Neural progenitor cell (in vitro differentiated cells): ENCODE measurements at places on chromosomes 2 and 18. TPM values are rescaled to one million over a fixed set of nuclear protein-coding genes. Genes with fewer than 3 reads are reported as not detected.

DNA sequence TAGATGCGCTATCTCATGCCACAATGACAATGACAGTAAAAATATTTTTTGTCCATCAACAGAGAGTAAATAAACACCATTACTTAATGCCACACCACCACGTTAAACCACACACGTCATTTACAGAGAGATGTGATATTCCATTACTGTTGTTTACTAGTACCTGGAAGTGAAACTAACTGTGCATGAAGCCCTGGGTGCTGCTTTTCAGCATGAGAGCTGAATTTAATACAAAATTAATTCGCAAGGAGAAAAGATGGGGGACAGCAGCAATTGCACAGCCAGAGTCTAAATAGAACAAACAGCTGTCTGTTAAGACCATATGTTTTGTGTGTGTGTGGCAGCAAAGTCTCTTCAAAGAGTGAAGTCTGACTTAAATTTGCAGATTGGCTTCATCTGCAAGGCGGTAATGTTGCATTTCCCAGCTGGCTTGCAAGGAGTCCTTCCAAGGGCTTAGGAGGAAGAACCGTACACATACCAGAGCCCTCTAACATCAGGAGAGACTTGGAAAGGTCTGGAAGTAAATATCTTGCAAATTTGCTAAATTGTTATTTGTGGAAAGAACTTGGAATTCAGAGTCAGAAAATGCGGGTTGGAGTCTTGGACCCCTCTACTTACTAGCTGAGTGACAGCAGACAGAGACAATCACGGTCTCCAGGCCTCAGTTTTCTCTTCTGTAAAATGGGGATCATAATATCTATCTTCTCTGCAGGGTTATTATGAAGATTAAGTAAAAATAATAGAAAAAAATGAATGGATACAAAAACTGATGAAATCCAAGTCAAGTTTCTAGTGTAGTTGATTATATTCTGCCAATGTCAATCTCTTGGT is 127.6 kb downstream of the ALPK2 start:
- H3K27me3 ChIP-seq: no peaks in the 10 kb centered on the region
- peaks cover 26% of the 10 kb centered on the region for H3K4me1 ChIP-seq
- H3K4me3 ChIP-seq: no peak overlapping the region
- no peak overlapping the region for H3K27ac ChIP-seq
- DNase-seq: no peak

- no peak for DNase-seq
- no peaks in the 10 kb centered on the region for H3K27me3 ChIP-seq
- H3K36me3 ChIP-seq: no peaks in the 10 kb centered on the region
- no peak overlapping the region for H3K27ac ChIP-seq
These were observed 40.0 kb downstream of the RNF144A start for GRCh38 chr2:6957031-6957714.

Gene SEPTIN10
- total RNA-seq: 96.9 and 160 TPM in 2 replicates

DNA sequence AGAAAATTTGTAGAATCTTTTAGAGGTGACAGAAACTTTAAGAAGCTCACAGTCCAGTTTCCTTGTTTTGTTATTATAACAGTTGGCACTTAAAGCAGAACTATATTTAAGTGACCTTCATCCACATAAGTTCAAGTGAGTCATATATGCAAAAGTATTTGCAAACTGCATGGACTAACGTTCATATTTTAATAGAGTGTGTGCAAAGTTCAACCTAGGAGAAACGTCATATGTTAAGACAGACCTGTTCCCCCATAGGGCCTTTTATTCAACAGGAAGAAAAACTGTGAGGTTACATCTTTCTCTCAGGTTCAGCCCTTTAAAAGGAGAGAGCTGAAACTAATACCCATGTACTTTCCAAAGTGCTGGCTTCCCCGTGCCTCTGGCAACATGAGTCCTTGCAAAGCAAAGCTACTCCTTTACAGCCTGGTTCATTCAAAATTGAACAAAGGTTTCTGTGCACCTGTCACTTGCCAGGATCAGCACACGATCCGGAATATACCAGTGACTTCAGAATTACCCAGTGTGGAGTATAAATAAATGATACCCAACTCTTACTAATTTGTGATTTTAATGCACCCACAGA is 280.0 kb upstream of the RAB12 start:
- no peak overlapping the region for H3K27ac ChIP-seq
- no peaks in the 10 kb centered on the region for H3K36me3 ChIP-seq
- H3K4me1 ChIP-seq: peaks cover 8% of the 10 kb centered on the region
- H3K27me3 ChIP-seq: no peaks in the 10 kb centered on the region
- DNase-seq: no peak

Gene CSRNP3
- 14.7 and 16.9 TPM in 2 replicates for total RNA-seq

Gene LTBP1
- total RNA-seq: 50.5 and 61.9 TPM in 2 replicates

Gene VAPA
- 165 and 285 TPM in 2 replicates for total RNA-seq

- no peaks in the 10 kb centered on the region for H3K36me3 ChIP-seq
- no peak overlapping the region for H3K27ac ChIP-seq
- peak; percentile 16 for DNase-seq
- H3K27me3 ChIP-seq: no peaks in the 10 kb centered on the region
These were observed 247.6 kb downstream of the SLC8A1 start for GRCh38 chr2:40204268-40204667.

Gene LINC00305
- not detected in 2 replicates for total RNA-seq

DNA sequence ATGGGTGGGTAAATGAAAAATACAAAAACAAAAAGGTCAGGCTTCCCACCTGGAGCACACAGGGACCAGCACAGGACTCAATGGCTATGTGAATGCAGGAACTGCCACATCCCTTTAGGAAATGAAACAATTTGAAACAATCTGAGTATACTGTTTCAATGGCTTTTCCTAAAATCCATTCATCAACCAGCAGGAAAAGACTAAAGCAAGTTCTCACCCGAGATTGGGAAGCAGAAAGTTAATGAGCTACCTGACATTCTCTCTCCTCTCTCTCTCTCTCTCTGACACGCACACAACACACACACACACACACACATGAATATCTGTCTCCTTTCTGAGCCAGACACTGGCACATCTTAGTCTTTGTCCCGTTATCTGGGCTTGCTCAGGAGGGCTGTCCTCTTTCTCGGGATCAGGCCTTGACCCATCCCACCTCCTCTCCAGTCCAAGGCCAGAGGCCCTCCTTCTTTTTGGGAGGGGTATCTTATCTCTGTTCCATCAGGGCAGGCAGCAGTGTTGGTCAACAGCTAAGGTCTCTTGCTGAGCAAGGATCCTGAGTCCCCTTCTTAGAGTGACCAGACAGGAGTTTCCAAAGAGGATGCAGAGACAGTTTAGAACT is 11.6 kb upstream of the LRRFIP1 start:
- no peak overlapping the region for H3K4me3 ChIP-seq
- no peaks in the 10 kb centered on the region for H3K27me3 ChIP-seq
- H3K4me1 ChIP-seq: peaks cover 22% of the 10 kb centered on the region
- DNase-seq: no peak

- H3K27ac ChIP-seq: no peak overlapping the region
- no peak for DNase-seq
- no peaks in the 10 kb centered on the region for H3K27me3 ChIP-seq
These were observed 648.0 kb downstream of the SLC4A3 start for GRCh38 chr2:220275454-220275853.

DNA sequence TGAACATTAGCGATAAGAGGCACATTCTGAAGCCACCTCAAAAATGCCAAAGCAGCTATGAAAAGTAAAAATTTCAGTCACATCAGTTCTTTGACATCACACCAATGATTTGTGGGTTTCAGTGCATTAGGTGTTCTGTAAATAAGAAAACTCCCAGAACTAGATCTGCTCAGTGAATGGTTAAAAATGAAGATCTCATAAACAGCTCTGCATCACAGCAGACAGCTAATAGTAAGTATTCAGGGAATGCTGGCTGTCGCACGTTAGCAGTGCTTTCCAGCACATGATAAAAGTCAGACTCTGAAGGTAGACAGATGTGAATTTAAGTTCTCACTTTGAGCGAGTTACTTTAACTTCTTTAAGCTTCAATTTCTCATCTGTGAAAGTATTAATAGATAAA is 154.9 kb downstream of the SATB2 start:
- no peak overlapping the region for H3K4me3 ChIP-seq
- DNase-seq: no peak
- H3K4me1 ChIP-seq: no peaks in the 10 kb centered on the region
- no peaks in the 10 kb centered on the region for H3K27me3 ChIP-seq

Gene CCDC74A
- total RNA-seq: 25.6 and 64.7 TPM in 2 replicates

DNA sequence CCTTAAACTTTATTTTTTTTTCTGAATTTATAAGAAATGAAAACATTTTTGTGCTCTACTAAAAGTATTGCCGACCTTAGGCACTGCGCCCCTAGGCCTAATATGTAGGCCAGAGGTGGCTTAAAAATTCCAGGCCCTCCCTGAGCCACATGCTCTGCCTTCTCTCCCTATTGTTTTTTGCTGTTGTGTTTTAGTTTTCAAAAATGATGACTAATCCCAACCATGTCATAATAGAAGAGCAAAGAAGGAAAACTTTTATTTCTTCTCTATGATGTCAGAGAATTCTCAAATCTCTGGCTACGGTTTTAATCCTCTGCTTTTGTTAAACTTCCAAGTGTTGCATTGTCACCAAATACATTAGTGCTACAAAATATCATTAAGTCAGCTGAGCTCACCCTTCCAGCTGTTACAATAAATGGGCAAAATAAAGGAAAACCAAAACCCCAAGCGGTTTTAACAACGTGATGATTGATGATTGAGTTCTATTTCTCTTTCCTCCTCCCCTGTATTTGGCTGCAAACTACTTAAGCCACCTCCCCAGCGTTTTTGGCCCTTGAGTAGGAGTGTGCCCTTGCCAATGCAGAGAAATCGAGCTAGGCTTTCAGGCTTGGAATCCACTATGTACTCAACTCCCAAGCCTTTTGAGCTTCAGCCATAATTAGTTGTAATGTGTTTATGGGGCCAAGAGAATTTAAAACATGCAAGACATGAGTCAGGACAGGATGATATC is 163.5 kb upstream of the POU3F3 start:
- no peak overlapping the region for H3K27ac ChIP-seq
- no peaks in the 10 kb centered on the region for H3K4me1 ChIP-seq
- no peaks in the 10 kb centered on the region for H3K36me3 ChIP-seq
- H3K4me3 ChIP-seq: no peak overlapping the region

DNA sequence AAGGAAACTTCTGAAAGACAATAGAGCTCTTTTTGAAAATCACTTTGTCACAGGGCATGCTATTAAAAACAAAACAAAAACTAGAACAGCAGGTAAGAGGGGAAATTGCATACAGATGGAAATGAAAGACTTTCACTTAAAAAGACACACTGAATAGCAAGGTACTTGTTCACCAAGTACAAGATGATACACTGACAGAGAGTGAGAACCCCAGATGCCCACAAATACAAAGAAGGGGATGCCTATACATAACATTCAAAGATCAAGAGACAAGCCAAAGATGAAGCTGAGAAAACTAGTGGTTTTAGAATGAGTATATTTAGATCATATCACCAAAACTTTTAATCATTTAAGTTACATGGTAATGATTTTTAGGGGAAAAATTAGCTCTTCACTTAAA is 60.7 kb downstream of the ASXL2 start:
- no peak overlapping the region for H3K4me3 ChIP-seq
- no peaks in the 10 kb centered on the region for H3K4me1 ChIP-seq
- no peak overlapping the region for H3K27ac ChIP-seq

DNA sequence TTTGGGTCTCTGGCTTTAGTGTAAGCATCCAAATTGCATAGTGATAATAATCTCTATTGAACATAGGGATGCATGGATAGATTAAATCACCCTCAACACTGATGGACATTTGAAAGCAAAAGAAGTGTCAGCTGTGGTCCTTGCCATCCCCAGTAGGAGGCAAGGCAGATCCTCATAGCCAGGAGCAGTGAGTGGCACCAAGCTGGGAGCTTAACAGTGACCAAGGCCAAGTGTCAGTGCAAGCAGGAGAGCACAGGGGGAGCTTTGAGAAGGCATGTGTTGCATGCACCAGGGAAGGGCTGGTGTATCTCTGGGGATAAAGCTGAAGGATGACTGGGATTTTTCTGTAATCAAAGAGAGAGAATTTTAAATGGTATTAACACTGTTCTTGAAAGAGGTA is 14.7 kb downstream of the SLC14A1 start:
- no peak overlapping the region for H3K4me3 ChIP-seq
- H3K27ac ChIP-seq: no peak overlapping the region
- peaks cover 3% of the 10 kb centered on the region for H3K4me1 ChIP-seq
- DNase-seq: no peak

DNA sequence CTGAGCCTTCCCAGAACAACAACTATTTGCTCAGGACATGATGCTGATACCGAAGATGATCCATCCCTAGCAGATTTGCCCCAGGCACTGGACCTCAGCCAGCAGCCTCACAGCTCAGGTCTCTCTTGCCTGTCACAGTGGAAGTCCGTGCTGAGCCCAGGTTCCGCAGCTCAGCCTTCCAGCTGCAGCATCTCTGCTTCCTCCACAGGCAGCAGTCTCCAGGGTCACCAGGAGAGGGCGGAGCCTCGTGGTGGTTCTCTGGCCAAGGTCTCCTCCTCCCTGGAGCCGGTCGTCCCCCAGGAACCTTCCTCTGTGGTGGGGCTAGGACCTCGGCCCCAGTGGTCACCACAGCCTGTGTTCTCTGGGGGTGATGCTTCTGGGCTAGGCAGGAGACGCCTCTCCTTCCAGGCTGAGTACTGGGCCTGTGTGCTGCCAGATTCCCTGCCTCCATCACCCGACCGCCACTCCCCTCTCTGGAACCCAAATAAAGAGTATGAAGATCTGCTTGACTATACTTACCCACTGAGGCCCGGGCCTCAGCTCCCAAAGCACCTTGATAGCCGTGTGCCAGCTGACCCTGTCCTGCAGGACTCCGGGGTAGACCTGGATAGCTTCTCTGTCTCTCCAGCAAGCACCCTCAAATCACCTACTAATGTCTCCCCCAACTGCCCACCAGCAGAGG is 15.4 kb downstream of the CEP68 start:
- no peaks in the 10 kb centered on the region for H3K4me1 ChIP-seq
- no peak for DNase-seq
- no peak overlapping the region for H3K4me3 ChIP-seq
- H3K27me3 ChIP-seq: no peaks in the 10 kb centered on the region
- H3K36me3 ChIP-seq: peaks cover 5% of the 10 kb centered on the region

DNA sequence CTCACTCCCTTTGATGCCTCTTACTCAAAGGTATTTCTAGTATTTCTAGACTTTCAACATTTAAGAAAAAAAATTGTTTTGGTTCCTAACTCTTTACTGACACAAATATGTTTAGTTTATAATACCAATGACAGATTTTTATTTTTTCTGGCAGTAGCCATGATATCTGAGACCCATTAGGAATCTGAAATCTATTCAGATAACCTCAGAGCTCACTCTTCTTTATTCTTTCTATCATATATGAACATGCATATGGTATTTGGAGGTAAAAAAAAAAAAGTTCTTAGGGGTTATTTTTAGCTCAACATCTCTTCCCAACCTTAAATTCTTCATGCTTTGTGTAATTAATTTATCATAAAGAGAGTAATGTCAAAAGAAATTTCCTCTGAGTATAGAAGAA is 465.5 kb downstream of the CDH2 start:
- no peaks in the 10 kb centered on the region for H3K27me3 ChIP-seq
- H3K27ac ChIP-seq: peak overlapping the region; percentile 93
- peaks cover 17% of the 10 kb centered on the region for H3K36me3 ChIP-seq
- peak overlapping the region; percentile 19 for H3K4me3 ChIP-seq
- H3K4me1 ChIP-seq: peaks cover 46% of the 10 kb centered on the region

Gene CACNB4
- 8.9 and 14.2 TPM in 2 replicates for total RNA-seq

GRCh38 chr2:128454980-128455720 is 136.5 kb upstream of the HS6ST1 start:
- no peaks in the 10 kb centered on the region for H3K36me3 ChIP-seq
- no peak overlapping the region for H3K27ac ChIP-seq
- DNase-seq: peak; percentile 0

Gene CCDC148
- total RNA-seq: 4.2 and 9.3 TPM in 2 replicates

- H3K4me1 ChIP-seq: peaks cover 10% of the 10 kb centered on the region
- H3K27me3 ChIP-seq: no peaks in the 10 kb centered on the region
- no peak overlapping the region for H3K4me3 ChIP-seq
- H3K27ac ChIP-seq: no peak overlapping the region
These were observed 7.0 kb downstream of the RIT2 start for GRCh38 chr18:43108469-43108868.

Gene PLGLB2
- total RNA-seq: 0.52 and 2.3 TPM in 2 replicates

Gene VSNL1
- total RNA-seq: 54.5 and 94.4 TPM in 2 replicates
